ENCODE measurements at places on chromosomes 11 and 22.

GRCh38 chr11:40215556-40215955, 1243.9 kb downstream of the LRRC4C start:
- no peak for DNase-seq

DNA sequence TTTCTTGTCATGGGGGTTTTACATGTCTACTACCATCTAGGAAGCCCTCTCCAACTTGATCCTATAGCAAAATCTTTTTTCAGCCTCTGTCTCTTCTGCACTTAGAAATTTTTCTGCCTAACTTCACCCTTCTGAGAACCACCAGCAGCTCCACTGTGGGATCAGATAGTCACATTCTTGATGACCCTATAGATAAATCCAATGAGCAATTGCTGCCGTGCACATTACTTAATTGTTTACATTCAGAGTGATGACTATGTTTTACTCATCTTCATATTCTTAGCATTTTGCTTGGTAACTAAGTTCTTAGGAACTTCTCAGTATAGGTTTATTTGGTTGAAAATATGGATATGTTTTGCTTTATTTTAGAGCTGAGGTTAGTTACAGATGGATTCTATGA, 12.4 kb upstream of the ETS1 start:
- no peak for DNase-seq

DNA sequence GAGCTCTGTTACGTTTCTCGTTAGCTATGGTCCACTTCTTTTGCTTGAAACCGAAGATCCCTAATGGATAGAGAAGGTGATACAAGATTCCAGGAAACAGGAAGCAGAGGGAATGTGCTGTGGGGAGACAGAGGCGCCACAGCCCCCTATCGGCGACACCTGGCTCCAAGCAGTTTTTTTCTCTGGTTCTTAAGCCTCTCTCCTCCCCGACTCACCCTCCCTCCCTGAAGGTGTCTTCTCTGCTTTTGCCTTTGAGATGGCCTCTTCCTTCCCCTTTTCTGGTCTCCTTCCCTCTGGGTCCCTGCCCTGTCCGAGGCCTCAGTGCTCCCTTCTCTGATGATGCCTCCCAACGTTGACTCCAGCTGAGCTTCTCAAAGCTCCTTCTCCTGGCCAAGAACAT, 14.2 kb upstream of the APOBEC3A start:
- DNase-seq: no peak

DNA sequence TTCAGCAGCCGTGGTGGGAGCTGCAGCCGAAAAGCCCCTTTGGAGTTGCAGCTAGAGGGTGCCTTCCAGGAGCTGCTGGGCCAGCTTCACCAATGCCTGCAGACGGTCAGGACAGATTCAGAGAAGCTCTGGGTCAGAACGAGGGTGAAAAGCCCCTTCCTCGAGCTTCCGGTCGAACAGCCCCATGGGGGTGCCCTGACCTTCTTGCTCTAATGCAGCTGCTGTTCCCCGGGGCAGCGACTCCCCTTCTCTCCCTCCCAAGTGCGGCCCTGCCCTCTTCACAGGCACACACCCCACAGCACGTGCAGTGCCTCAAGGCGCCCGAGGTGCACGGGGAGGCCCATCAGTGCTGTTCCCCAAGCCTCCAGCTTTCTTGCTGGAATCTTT, 9.6 kb upstream of the IFITM3 start:
- no peak for DNase-seq

GRCh38 chr22:49097966-49098365, 729.7 kb downstream of the BRD1 start:
- no peak for DNase-seq

DNA sequence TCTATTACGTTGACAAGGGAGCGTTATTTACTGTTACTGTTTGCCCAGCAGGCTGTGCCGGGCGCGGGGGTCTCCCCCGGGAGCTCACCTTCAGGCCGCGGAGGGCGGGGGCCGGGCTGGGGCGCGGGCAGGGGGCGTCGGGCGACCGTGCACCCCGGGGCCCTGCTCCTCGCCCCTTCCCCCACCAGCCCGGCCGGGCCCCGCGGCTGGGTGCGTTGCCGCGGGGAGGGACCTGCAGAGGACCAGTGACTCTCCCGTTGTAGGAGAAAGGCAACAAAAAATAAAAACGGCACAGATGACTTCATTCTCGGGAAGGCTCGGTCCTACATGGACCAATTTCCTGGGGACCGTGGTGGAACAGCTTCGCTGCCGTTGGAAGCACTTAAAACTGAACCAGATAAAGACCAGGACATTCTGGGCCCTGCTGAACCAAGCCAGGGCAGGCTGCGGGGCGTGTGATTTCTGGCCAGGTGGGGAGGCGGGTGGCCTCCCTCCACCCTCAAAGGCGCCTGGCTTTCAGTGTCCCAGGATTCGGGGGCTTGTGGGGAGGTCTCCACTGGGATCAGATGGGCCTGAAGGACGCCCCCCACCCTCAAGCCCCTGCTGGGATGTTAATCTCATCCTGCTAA, 57.4 kb downstream of the IGLL1 start:
- DNase-seq: no peak

GRCh38 chr11:69537855-69538640, 56.6 kb downstream of the LINC01488 start:
- DNase-seq: no peak

DNA sequence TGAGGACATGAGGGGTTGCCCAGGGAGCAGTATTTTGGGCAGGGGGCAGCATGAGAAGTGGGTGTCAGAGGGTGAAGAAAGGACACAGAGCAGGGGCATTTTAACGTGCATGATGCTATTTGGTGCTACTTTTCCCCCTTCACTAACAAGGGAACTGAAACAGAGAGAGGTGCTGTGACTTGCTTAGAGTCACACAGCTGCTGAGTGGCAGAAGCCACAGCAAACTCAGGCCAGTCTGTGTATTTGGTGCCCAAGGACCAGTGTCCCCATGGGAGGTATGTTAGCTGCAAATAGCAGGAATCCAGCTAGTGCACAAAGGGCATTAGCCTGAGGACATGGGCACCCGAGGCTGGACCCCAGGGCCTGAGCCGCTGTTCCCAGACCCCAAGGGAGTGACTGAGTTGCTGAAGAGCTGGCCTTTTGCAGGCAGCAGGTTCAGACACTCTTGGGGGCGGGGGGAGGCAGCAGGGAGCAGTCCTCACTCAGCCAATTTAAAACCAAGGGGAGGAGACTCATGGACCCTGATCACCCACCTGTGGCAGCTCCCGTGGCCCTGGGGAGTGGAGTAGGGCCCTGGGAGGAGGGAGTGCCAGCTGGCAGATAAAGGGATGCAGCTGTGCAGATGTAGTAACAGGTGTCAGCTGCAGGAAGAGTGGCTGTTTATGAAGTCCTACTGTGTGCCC, 14.6 kb downstream of the PARVG start:
- no peak for DNase-seq

GRCh38 chr11:68373815-68374501, 61.6 kb downstream of the LRP5 start:
- DNase-seq: no peak

- DNase-seq: no peak
Observed at GRCh38 chr11:21403069-21403468, 733.7 kb downstream of the NELL1 start.

DNA sequence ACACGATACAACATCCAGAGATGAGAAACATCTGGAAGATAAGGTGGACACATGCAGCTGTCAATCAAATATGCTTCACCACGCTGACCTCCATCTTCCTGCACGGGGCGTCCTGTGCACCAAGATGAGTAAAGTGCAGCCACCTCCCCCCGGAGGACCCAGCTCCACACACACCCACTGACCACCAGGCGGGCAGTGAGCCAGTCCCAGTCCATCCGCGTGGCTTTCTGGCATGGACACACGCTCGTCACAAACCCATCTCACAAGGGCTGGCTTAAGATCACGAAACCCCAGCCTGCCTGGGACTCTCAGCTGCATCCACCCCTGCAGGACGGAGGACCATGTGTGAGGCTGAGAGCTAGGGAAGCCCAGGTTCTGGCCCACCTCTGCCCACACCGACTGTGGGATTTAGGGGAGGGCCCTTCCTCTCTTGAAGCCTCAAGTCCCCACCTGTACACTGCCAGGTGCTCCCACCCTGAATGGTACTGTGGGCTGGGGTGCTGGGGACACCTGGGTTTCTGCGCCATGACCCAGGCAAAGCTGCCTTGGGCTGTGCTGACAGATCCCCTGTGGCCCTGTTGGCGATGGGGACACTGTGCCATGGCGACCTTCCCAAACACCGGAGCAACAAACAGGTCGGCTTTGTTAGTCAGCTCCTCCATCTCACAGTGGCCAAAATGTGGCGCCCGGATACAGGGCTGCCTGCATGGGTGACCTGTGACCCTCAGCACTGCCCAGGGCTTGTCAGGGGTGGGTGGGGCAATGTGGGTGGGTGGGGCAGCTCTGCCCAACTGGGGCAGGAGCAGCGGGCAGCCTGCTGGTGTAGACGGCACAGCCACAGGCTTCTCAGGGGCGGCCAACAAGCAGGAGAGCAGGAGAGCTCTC, 629.0 kb downstream of the TBC1D22A start:
- no peak for DNase-seq

DNA sequence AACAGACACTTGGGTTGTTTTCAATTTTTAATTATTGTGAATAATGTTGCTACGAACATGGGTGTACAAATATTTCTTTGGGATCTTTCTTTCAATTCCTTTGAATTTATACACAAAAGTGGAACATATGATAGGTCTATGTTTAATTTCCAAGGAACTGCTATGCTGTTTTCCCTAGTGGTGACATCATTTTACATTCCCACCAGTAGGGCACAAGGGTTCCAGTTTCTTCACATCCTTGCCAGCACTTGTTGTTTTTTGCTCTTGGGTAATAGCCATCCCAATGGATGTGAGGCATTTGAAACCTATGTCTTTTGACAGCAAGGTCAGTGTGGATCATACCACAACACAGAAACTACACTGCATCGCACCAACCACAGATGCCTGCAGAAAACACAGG, 41.8 kb upstream of the SCN3B start:
- no peak for DNase-seq
